ENCODE measurements at places on chromosomes 5 and 9. TPM values are rescaled to one million over a fixed set of nuclear protein-coding genes. Genes with fewer than 3 reads are reported as not detected.

- no peak for DNase-seq
Measured at GRCh38 chr9:22210936-22211335, 201.8 kb upstream of the CDKN2B start.

DNA sequence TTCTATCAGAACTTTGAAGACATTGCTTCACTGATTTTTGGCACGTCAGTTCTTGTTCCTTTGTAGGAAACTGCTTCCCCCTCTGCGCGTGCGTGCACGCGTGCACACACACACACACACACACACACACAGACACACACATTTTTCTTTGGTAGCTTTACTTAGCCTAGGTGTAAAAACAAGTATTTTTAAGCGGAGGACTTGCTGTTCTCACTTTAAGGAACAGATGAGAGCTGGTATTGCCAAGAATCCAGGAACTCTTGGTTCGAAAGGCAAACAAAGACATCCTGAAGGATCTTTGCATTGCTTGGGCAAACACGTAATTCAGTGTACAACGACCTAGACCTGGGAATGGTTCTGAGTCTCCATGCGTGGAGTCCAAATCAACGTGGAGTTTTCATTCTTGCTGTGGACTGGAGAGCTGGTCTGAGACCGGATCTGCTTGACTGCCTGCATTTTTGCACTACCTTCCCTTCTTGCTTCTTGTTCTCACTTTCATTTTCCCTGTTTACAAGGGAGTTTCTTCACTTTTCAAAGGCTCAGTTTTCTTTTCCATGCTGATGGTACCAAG lies 8.2 kb downstream of the TMEM268 start:
- no peak for DNase-seq

The PCDHGA3 gene
- total RNA-seq = 1.4 TPM

- DNase-seq = no peak
Measured at GRCh38 chr9:32508728-32509127, 17.3 kb downstream of the RIGI start.

The LCN9 gene
- total RNA-seq = not detected

The IL9 gene
- not detected for total RNA-seq

- DNase-seq = no peak
Measured at GRCh38 chr5:168658394-168658793, 79.2 kb upstream of the PANK3 start.

The SPATA31C1 gene
- total RNA-seq = not detected
